Activated naive CD4-positive, alpha-beta T cell (primary cell): ENCODE measurements at places on chromosomes 7 and 10.

DNA sequence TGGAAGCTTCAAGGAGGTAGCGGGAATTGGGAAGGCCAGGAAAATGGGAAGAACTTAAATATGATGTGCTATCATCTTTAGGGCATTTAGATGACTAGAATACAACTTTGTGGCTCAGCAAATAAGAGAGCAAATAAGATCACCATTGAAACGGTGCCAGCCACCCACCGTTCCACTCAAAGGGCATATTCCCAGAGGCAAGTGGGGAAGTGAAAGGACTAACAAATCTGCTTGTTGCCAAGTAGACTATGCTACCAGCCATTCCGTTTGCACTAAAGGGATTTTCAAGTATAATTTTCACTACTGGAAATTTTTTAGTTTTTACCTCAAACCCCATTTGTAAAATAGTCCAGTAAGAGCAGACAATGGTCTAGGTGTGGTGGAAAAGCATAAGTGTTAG lies 4.0 kb upstream of the PPP1R3C start:
- DNase-seq, result no peak

DNA sequence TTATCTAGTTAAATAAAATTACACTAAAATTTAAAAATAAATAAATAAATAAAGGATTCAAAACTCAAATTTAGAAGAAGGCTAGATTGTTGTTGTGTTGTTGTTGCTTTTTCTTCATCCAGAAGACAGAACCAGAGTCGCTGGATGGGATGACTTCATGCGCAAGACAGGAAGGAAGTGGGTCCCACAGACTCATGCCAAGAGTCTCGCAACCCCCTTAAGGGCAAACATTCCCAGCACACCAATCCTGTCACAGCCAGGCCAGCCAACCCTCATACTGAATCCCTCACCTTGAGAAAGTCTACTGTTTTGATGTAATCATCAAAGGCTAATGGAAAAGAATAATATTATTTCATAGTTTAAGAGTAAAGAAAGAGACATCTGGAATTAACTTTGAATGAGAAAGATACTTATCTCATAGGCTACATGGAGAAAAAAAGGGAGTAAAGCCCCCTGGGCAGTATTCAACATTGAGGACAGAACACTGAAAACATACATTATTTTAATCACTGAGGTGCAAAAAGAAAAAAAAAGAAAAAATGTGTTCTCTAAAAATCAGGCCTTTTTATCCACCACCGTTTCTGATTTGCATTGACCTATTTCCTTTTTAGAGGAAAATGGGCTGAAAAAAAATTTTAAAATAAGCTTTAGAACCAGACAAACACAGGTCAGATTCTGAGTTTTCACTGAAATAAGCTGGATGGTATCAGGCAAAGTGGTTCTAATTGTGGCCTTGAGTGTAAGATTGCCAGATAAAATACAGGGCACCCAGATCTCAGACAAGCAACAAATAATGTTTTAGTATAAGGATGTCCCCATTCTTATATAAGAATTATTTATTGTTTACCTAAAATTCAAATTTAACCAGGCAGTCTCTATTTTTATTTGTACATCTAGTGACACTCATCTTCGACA lies 826.5 kb downstream of the TNS3 start:
- no peak for DNase-seq

DNA sequence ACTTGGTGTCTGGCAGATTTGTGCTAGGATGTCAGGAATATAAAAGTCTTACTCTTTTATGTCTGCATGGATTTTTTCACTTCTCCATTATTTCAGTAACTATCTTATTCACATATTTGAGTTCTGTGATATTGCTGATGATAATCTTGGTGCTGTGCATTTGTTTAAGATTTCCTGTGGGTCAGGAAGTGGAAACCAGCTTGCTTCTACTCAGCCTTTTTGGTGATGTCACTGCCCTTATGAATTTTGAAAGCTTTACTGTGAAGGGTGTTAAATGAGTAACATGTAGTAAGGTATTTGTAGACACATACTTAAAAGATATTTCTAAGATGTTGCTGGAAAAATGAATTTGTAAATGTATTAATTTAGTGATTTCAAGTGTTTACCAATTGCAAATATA lies 69.5 kb upstream of the VOPP1 start:
- DNase-seq, result no peak

- DNase-seq, result no peak
Observed at GRCh38 chr10:120949609-120950031, 98.5 kb downstream of the WDR11 start.

DNA sequence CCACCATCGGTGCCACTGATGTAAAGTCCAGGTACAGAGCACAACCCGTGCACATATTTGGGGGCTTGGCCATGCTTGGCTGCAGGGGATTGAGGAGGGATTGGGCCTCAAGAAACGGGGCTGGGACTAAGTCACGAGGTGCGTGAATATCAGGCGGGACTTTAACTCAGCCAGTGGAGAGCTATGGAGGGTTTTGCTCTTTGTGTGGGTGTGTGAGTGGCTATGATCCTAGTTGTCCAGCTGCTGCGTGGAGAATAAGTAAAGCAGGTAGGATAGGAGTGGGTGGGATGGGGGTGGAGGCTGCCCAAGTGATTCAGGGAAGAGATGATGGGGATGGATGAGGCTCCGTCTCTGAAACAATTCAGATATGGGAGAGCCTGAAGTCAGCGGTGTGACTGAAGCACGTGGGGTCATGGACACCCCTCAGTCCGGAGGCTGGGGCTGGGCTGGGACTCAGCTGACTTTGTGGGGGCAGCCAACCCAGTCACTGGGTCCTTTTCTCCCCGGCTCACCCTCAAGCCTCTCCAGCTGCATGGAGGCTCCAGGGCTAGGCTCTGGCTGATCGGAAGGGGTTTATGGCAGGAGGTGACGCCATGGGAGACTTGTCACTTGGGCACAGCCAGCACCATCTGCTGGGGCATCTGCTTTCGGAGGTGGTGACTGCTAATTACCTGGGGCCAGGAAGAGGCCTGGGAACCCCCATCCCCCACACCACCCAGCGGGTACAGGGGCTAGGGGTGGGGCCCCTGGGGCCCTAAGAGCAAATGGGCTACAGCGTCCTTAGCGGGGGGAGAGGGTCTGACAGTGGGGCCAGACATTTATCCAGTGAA lies 1.7 kb upstream of the LFNG start:
- DNase-seq, result no peak

GRCh38 chr7:7228967-7229366 lies 46.6 kb downstream of the C1GALT1 start:
- no peak for DNase-seq

DNA sequence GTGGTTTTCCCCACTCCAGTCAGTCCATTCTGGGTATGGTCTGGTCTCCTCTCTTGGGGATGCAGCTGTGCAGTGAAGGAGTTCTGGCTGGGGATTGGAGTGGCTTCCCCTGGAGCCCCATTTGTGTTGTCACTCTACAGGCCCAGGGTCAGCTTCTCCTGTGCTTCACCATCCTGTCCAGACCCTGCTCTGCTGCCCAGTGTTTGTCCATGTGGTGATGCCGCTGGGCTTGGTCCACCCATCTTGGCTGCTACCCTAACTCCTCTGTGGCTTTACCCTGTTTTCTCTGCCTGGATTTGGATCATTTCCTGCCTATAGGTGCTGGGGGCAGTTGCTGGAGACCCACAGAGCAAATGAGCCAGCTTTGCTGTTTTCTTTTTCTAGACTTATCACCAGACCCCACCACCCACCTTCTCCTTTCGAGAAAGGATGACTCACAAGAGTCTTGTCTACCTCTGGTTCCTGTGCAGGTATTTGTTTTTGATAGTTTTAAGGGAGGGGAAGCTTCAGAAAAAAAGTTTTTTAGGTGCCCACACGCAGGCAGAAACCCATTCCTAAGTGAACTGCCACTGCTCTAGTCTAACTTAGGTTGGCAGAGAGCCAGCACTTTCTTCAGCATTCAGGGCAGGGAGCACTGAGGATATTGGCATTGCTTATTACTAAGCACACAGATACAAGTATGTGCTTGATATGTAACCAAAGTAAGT lies 8.5 kb downstream of the ZDHHC16 start:
- DNase-seq, result no peak

GRCh38 chr10:13709931-13710650 lies 123.3 kb downstream of the PRPF18 start:
- DNase-seq, result no peak

DNA sequence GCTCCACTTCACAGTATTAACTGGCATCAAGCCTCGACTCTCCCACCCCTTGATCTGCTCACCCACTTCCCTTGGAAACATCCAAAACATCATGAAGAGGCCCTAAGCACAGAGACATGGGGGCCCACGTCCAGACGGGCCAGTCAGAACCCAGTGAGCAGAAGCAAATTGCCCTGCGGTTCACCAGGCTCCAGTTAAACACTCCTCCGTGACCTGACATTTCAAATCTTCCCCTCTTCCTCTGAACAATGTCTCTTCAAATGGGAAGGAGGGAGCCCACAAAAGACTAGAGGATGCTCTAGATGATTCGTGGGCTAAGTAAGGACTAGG lies 44.8 kb downstream of the CLEC2L start:
- DNase-seq, result no peak

GRCh38 chr7:21903020-21903786 lies 42.5 kb downstream of the CDCA7L start:
- no peak for DNase-seq

DNA sequence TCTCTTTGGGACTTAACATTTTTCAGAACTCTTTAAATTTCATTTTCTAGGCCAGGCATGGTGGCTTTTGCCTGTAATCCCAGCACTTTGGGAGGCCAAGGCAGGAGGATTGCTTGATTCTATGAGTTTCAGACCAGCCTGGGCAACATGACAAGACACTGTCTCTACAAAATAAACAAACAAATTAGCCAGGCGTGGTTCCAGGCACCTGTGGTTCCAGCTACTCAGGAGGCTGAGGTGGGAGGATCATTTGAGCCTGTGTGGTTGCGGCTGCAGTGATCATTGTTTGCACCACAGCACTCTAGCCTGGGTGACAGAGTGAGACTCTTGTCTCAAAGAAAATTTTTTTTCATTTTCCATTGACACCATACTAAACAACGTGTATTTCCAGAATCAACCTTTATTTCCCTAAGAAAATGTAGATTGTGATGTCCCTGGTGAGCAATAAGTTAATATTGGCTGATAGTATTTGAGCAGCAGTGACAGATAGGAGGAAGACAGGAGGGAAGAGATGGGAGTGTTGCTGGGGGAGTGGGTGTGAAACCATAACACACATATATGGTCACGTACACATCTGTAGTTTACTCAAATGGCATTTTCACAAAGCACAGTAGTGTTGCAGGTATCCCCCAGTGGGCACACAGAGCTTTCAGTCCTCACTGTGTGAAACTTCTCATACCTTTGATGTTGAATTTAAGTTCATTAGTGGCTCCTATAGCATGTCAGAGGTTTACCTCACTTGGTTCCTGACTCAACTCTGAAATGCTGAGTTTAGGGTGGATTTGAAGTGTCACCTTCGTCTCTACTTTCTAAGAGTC lies 205.6 kb downstream of the AUTS2 start:
- no peak for DNase-seq

GRCh38 chr7:112282476-112283188 lies 76.1 kb downstream of the ZNF277 start:
- DNase-seq, result no peak

DNA sequence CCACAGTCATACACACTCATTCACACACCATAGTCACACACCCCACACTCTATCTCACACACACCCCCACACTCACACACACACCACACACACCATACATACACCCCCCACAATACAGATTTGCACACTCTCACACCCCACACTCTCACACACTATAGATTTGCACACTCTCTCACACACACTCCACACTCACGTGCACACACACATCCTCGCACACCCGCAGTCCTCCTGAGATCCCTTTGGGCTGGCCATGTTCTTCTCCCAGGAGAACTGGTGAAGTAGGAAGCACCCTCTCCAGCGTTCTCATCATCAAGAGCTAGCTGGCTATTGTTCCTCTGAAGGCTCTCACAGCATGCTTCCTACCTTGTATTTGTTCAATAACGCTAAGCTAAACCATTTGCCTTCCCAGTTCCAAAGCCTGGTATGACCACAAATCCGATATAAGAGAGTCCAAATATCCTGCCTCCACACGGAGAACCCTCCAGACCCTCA lies 86.2 kb downstream of the HECW1 start:
- DNase-seq, result no peak

DNA sequence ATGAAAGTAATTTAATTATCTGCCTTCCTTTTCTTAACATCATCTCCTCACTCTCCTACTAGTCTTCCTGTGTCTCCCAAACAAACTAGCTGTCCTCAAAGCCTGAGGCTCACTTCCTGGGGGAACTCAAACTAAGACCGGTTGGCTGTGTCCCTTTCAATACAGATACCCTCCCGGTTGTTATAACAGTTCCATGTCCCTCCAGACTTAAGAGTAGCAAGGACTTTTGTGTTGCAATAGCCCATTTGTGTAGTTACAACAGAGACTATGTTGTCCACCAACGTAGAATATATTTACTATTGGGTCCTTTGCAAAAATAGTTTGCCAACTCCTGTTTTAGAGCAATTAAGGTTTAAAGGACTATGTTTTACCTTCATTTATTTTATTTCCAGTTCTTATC lies 8.6 kb upstream of the TARP start:
- DNase-seq, result no peak

- peak; percentile 6 for DNase-seq
Observed at GRCh38 chr10:58299580-58299979, 30.6 kb downstream of the CISD1 start.

- DNase-seq, result no peak
Observed at GRCh38 chr7:36928718-36929117, 204.4 kb upstream of the AOAH start.

DNA sequence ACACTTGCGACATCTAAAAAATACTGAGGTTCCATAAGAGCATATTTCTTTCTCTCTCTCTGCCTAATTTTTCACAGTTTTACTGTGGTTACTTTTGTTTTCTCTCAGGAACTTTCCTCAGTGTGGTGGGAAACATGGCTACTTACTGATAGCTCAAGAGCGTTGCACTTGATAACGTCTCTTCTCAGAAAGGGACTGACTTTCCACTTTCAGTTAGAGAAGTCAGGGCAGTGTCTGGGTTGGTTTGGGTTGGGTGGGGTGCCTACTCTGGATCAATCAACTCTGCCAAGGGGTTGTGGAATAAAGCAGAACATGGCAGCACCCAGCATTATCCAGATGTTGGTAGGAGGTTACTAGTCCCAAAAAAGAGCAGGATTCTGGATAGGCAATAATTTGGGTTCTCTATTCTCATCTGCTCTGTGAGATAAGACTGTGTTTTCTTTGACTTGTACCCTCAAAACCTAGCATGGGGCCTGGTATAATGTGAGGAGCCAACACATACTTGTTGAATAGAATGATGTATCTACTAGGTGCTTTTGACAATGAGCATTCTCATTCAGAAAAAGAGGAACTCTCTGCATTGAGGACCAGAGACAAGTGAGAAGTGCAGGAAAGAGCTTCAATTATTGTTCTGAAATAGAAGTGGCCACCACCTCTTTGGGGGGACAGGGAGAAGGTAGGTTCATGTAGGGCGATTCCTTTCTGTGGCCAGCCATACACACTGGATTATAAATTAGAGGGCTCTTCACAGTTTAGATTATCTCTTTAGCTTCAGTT lies 315.7 kb downstream of the REEP3 start:
- DNase-seq, result no peak

GRCh38 chr10:97022616-97023015 lies 163.1 kb downstream of the SLIT1 start:
- no peak for DNase-seq

- DNase-seq, result no peak
Observed at GRCh38 chr10:35413985-35414861, 77.9 kb downstream of the CCNY start.

GRCh38 chr7:149199234-149199995 lies 4.1 kb downstream of the ZNF282 start:
- DNase-seq, result no peak
